ENCODE measurements at places on chromosomes 2 and 18.

DNA sequence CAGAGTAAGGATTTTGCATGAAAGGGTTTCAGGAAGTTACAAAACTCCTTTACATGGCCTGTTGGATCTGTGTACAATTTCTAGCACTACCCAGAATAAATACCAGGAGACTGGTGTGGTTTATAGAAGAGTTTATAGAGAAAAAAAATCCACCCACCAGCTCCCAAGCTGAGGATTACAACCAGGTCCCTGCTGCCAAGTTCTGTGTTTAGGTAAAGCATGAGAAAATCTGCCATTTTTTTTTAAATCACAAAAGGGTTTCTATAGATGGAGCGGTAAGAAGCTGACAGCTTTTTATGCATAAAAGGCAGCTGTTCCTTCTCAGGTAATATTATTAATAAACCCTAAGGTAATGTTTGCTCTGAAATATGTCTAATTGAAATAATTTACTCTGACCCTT lies 545.4 kb upstream of the ZEB2 start:
- DNase-seq = no peak

GRCh38 chr2:157785200-157785599 lies 90.9 kb downstream of the ACVR1 start:
- DNase-seq = no peak

DNA sequence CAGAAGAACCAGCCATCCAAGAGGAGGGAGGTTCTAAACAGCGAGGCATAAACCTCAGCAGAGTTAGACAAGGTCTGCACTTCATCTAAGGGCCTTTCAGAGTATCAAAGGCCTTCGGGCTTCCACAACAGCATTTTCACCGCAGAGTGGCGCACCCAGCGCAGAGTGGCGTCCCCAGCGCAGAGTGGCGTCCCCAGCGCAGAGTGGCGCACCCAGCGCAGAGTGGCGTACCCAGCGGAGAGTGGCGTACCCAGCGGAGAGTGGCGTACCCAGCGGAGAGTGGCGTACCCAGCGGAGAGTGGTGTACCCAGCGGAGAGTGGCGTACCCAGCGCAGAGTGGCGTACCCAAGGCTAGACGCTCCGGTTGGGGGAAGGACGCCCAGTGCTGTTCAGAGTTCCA lies 137.9 kb downstream of the ZNF516 start:
- no peak for DNase-seq

DNA sequence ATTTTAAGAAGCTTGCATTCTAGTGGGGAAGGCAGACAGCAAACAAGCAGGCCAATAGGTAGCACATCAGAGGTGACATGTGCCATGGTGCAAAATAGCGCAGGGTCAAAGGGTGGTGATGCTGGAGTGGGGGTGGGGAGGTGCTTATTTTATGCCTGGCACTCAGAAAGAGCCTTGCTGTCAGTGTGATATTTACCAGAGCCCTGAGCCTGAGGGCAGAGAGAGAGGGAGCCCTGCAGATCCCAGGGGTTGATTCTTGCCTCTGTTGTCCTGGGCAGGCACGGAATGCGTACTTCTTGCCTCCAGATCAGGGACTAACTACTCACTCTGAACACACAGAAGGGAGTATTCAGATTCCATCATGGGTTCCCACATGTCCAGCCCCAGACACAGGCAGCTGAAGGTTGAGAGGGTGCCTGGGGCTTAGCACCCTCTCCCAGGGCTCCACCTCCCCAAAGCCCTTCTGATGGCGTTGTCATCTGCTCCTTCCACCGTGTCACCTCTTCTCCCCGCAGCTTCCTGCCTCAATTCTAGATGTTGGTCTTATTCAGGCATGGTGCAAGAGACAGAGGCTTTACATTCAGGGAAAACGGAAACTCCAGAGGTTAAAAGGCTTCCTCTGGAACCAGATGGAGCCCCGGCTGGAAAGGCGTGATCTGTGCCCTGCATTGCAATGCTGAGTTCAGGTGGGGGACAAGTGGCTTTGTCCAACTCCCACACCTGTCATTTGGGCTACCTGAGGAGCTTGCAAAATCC lies 252.3 kb downstream of the HAUS1 start:
- DNase-seq = no peak

DNA sequence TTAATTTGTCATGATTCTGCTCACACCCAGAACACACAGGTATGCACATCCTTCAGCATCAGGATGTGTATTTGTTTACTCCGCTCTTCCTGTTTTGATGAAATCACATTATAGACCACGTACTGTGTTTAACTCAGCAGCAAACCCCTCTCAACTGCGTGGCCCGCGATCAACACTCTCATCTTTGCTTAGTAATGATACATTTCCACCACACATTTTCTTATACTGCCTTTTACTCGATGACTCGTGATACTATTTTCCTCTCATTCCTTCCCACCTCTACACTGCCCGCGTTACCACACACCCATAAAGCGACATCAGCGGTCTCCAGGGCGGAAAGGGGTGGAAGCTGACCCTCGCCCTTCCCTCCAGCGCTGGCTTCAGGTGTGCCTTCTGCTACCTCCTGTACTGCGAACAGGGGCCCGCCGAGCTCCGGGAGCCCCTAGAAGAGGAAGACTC lies 1.3 kb downstream of the NETO1 start:
- DNase-seq = no peak

DNA sequence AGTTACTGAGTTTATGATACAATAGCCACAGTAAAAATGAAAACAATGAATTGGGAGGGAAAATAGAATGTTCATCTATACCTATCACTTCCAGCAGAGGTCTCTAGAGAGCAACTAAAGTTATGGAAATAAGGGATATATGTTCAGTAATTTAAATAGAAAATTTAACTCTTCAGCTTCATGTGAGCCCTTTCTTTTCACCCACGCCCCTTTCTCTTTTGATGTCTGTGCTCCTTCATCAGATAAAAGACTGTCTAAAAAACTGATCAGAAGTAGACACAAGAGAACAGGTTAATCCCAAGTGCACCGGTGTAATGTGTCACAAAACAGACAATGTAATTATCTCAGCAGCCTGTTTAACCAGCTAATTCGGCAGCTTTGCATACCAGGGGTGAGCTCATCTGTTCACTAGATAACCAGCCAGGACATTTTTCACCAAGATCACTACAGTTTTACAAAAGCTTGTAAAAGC lies 238.5 kb upstream of the ERBB4 start:
- DNase-seq = no peak

GRCh38 chr2:68368654-68369336 lies 3.7 kb downstream of the PLEK start:
- no peak for DNase-seq

GRCh38 chr18:48914581-48915251 lies 36.0 kb downstream of the SMAD7 start:
- no peak for DNase-seq

DNA sequence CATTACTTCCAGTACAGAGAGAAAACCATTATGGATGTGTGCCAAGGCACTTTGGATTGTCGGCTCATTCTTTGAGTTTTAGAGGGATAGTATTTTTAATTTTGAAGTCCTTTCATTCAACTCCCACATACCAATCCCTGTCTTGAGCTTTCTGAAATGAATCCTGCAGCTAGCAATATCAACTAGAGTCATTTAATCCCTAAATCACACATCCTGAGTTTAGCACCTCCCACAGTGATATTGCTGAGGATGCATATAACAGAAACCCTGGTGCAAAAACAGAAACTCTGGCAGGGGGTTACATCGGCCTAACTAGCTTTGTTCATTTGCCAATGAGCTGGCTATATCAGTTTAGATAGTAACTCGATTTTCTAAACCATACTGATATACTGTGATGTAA lies 427.3 kb downstream of the LRP1B start:
- DNase-seq = no peak

GRCh38 chr2:240781471-240782220 lies 38.4 kb downstream of the KIF1A start:
- no peak for DNase-seq

GRCh38 chr2:197108758-197109157 lies 182.3 kb upstream of the PGAP1 start:
- no peak for DNase-seq

- DNase-seq = no peak
These were observed 37.4 kb downstream of the ACTR2 start for GRCh38 chr2:65264821-65265670.

- DNase-seq = peak; percentile 76
These were observed 24.6 kb downstream of the MAIP1 start for GRCh38 chr2:199979832-199980628.

GRCh38 chr2:196195302-196195701 lies 23.9 kb upstream of the STK17B start:
- DNase-seq = no peak

DNA sequence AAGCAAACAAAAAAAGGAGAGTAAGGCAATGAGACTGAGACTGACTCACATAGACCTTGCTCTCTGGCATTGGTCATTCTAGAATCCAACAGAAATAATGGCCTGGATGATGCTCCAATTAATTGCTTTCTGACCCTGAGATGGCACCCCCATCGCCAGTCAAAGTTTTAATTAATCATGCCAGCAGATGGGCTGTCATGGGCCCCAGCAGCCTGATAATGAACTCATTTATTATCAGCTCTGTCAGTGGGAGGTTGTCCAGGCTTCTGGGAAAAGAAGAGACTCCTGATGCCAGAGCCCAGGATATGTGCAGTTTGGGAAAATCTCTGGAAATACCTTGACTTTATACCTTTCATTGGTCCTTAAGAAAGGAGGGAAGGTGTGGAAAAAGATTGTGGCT lies 115.2 kb downstream of the XRCC5 start:
- no peak for DNase-seq

DNA sequence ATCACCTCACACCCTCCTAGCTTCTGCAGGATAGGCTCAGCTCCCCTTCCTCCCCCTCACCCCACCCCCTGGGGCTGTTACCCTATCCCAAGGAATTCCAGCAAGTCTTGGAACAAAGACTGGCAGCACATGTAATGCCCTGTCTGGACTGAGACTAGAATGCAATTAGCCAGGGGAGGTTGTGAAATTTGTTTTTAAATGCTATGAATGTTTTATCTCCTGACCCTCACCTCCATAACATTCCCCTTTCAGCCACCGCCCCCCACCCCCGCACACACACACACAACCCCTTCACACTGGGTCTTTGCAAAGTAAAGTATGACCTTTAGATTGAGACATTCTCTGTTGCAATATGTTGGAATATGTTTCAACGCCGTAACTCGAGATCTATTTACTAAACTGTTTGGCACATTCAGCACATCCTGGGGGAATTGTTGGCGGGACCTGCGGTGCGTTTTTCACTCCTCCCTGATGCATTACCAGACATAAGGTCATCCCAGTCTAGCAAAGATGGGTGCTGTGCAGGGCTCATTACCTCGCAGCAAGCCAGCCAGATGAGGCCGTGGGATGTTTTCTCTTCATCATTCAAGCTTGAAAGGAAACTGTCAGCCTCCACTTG lies 290.7 kb upstream of the SLC14A2 start:
- no peak for DNase-seq

GRCh38 chr2:170002096-170002495 lies 174.8 kb downstream of the UBR3 start:
- DNase-seq = no peak

- DNase-seq = no peak
These were observed 155.5 kb downstream of the IKZF2 start for GRCh38 chr2:212995920-212996319.

DNA sequence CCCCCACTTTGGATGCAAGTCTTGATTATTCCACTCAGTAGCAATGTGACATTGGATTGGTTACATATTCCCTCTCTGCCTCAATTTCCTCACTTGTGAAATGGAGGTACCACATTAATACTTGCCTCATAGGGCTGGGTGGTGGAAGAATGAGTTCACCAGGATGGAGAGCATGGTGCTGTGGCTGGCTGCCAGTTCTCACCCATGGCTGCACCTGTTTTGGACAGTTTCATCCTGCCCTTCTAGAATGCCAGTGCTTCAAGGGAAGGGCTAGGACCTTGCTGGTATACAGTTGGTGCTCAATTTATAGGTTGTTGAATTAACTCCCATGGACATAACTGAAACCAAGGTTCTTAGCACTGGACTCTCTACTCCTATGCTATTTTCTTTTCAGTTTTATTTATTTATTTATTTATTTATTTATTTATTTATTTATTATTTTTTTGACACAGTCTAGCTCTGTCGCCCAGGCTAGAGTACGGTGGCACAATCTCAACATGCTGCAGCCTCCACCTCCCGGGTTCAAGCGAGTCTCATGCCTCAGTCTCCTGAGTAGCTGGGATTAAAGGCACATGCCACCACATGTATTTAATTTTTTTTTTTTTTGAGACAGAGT lies 5.3 kb upstream of the SH3RF3 start:
- no peak for DNase-seq

GRCh38 chr2:135617501-135618015 lies 86.3 kb downstream of the R3HDM1 start:
- DNase-seq = no peak

DNA sequence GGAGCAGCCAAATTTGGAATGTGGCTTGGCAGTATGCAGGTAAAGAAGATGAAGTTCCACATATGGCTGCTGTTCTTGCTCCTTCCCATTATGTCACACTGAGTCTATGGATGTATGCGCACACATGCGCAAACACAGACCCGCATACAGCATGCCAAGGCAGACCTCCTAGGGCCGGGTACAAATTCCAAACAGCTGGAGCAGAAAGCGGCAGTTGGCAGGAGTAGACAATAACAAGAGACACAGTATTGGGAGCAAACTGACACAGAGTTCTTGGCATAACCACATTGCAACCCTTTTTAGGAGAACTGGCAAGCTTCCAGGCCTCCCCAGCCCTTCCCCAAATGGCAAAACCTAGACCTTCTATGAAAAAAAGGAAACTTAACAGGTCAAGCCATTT lies 268.9 kb downstream of the SP3 start:
- DNase-seq = no peak

DNA sequence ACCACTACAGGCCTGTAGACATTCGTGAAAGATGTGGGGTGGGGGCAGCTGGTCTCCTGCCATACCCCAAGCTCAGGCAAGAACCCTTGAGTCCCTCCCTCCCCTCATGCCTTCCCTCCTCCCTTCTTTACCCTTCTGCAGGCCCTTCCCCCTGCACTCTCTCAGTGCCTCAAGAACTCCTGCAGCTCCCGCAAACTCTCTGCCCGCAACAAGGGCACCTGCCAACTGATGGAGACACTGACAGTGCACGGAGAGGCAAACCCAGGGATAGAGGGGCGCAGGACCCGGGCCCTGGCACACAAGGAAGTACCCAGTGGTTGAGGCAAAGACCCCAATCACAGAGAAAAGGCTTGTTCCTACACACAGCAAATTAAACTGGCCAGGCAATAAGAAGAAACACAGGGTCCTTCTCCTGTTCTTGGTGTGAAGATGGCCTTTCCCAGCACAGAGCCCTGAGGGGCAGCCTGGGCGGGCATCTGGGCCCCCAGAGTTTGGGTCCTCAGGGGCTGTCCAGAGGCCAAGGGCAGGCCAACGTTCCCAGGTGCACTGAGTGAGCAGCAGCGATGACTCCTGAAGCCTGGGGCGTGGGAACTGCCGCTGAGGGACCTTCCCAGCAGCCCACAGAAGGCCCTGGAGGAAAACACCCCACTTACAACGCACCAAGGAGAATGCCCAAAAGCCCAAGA lies 1.6 kb downstream of the TEKT4 start:
- no peak for DNase-seq
